Stimulated activated CD4-positive, alpha-beta T cell treated with anti-CD3 and anti-CD28 coated beads, Interleukin-1b, Interleukin-23, amount 100 ng/mL, for 4 hours (primary cell): ENCODE measurements at places on chromosomes 4 and X.

GRCh38 chr4:36332782-36333131 is 51.3 kb downstream of the DTHD1 start:
- no peak for DNase-seq

DNA sequence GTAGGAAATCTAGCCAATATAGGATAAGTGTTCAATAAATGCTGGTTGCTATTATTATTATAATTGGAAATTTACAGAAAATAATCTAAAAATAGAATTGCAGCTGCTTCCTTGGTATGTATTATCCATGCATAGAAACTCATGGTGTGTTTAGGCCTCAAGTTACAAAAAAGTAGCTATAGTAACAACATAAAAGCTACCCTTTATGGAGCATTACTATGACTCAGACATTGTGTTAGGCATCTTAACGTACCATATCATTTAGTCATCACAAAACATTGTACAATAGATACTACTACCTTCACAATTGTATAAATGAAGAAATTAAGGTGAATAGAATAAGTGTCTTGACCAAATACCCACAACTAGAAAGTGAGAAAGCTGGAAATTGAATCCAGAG is 126.9 kb upstream of the NRK start:
- no peak for DNase-seq

DNA sequence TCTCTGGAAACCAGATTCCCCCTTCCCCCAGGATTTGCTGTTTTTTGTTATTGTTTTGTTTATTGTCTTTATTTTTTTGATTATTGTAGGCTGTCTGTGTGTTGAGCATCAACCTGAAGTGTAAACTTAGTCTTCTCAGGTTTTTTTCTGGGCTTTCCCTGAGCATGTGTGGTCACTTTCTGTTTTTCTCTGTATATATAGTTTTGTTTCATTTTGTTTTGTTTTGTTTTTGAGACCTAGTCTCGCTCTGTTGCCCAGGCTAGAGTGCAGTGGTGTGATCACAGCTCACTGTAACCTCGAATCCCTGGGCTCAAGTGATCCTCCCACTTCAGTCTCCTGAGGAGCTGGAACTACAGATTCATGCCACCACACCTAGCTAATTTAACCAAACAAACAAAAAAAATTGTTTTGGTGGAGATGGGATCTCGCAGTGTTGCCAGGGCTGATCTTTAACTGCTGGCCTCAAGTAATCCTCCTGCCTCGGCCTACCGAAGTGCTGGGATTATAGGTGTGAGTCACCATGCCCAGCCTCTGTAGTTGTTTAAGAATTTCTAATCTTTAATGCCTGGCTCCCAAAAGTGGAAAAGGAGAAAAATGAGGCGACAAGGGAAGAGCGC is 9.1 kb downstream of the IL13RA1 start:
- no peak for DNase-seq

GRCh38 chr4:149296503-149296902 is 519.1 kb downstream of the IQCM start:
- DNase-seq: no peak

DNA sequence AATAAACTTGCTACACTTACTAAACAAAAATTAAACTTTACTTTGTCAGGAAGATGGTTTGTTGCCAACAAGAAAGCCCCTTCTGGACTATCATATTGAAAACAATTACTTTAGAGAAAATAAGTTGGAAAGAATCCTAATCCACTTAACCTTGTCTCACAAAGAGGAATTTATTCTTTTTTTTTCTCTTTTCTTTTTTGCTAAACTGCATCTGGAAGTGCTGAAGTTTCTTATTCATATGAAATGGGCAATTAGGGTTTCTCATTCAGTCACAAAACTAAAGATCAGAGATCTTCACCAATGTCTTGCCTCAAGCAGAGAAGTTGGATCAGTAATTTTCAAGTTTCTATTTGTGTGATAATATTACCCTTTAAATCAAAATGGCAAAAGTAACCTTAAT is 234.9 kb upstream of the AMOT start:
- DNase-seq: no peak

DNA sequence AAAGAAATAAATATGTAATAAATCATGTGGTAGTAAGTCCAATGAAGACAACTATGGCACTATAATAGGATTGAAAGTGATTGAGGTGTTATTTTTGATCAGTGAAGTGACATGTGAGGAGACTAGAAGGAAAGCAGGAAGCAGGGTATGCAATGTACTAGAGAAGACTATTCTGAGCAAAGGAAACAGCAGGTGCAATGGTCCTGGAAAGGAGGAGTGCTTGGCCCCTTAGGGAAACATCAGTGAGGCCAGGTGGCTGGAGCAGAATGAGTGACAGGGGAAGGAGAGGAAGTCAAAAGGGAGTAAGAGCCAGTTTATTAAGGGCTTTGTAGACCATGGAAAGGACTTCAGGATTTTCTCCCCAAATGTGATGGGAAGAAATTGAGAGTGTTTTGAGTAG is 207.6 kb upstream of the HCCS start:
- DNase-seq: no peak

GRCh38 chr4:89196745-89197144 is 85.4 kb downstream of the TIGD2 start:
- DNase-seq: no peak

GRCh38 chr4:101142259-101142658 is 205.1 kb downstream of the PPP3CA start:
- no peak for DNase-seq

DNA sequence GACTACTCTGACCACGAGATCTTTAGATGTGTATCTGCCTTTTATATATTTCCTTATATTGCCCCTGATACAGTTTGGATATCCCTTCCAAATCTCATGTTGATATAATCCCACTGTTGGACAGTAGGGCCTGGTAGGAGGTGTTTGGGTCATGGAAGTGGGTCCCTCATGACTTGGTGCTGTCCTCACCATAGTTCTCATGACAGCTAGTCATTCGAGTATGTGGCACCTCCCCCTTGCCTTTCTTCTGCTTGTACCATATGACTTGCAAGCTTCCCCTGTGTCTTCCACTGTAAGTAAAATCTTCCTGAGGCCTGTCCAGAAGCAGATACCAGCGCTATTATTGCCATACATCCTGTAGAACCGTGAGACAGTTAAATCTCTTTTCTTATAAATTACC is 145.3 kb downstream of the ZNF518B start:
- DNase-seq: no peak

- no peak for DNase-seq
These were observed 12.9 kb upstream of the SPP1 start for GRCh38 chr4:87962398-87963146.

GRCh38 chr4:3781193-3781886 is 15.2 kb downstream of the ADRA2C start:
- DNase-seq: no peak

- no peak for DNase-seq
These were observed 1422.0 kb downstream of the ADGRL3 start for GRCh38 chr4:62622089-62622488.

DNA sequence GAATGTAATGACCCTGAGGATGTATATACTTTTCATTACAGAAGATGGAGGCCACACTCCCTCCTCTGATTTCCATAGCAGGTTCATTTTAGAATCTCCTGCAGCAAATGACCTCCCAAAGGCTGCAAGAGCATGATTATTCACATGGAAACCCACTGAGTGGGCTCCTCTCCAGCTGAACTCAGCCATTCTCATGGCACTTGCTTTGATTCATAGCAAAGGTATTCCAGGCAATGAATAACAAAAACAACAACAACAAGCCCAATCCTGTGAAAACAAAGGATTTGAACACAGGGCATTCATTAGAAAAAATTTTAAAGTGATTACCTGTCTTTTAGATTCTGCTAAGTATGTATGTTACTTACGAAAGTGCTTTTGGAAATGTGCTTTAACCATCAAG is 894.0 kb upstream of the FRG1 start:
- DNase-seq: no peak

DNA sequence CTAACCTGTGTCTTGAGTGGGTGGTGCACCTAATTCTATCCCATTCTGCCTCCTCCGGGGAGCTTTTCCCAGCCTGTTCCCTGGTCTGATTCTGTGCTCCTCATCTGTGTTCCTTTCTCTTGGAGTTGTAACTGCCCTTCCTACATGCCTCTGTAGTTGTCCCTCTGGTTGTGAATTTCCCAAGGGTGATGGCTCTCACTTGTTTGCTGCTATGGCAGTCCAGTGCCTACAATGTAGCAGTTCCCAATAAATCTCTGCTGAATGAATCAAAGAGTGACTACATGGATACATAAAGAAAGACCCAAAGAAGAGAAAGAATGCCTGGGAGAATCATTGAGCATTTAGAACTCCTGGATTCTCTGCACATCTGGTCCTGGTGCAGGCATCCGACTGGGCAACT is 141.6 kb downstream of the HS3ST1 start:
- no peak for DNase-seq

- peak; percentile 45 for DNase-seq
These were observed 180.4 kb downstream of the AFAP1 start for GRCh38 chr4:7759216-7759615.

GRCh38 chrX:153339662-153340061 is 5.7 kb downstream of the ZNF275 start:
- DNase-seq: no peak

- no peak for DNase-seq
These were observed 11.8 kb downstream of the ANOS1 start for GRCh38 chrX:8720136-8720535.

DNA sequence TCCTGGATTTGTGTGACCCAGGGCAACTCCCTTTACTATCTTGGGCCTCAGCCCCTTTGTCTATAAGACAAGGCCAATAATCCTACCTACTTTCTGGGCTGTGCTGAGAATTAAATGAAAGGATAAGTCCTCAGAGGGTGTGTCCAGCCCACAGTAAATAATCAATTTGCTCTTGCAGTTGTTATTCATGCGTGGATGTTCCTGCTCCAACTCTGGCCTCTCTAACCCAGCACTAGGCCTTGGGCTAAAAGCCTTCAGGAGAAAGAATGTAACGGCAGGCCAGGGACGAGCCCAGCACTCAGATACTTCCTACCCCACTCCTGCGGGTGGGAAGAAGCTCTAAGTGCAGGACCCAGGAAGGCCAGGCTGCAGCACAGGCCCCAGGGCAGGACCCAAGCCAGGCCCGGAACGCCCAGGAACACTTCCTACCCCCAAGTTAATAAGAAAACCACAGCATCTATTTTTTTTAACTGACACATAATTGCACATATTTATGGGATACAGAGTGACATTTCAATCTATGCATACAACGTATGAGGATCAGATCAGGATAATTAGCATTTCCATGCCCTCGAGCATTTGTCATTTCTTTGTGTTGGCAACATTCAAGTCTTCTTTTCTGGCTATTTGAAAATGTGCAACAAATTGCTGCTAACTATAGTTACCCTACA is 179.6 kb upstream of the RBPJ start:
- DNase-seq: no peak

GRCh38 chr4:159368320-159368719 is 265.4 kb downstream of the RAPGEF2 start:
- DNase-seq: no peak

GRCh38 chr4:139329665-139330200 is 27.5 kb upstream of the NDUFC1 start:
- no peak for DNase-seq

GRCh38 chrX:18613930-18614639 is 57.8 kb downstream of the RS1 start:
- no peak for DNase-seq

DNA sequence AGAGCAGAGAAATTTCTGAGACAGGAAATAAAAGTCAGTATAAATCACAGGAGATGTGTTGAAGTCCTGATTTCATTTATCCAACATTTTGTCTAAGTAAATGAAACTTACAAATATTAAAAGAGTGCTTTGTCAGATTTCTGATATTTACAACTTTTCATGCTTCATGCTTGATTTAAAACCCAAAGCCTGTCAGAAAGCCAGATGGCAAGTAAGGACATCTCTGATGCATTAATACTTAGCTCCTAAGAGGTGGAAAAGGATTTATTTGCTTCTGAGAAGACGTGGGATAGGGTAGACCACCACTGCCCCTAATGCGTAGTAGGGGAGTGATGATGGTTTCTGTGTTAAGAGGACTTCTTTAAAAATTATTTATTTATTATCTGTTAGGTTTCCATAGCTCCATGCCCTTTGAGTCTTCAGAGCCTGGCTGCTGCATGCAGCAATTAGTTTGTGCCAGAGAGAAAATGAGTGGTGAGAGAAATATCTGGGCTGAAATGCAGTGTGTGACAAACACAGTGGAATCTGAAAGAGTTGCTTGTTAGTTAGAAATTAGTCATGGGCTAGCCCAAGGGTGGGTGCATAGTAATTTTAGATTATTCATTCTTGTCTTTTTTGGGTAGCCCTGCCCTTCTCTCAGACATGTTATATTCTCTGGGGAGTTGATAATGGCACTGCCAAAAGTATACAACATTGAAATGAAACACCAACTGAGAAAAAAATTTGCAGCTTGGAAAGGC is 333.8 kb downstream of the C4orf33 start:
- no peak for DNase-seq

DNA sequence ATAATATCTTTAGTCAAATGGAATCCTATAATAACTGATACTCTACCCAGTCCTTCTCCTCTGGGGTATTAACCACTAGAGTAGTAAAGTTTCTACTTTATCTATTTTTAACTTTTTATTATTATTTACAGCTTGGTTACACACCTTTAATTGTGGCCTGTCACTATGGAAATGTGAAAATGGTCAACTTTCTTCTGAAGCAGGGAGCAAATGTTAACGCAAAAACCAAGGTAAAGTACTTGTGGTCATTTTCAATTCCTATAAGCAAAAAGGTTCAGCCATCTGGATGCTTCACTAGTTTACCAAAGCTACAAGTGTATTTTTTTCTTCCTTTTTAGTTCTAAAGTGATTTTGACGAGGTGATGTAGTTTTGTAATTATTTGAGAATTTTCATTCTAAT is 238.8 kb downstream of the ANK2 start:
- DNase-seq: no peak

DNA sequence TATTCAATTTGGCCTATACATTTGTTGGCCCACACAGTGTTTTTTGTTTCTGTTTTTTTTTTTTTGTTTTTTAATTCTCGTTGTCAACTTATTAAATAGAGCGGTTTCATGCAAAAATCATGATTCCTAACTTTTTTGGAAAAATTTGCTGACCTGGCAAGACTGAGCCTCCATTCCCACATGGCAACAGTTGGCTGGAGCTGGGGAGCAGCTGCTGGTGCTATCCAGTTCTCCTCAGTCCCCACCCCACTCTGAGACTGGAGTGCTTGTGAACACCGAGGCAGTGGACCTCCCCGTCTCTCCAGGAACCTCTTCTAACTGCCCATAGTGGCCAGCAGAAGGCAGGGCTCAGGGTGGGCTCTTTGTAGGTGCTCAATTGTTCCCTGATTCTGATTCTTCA is 95.7 kb upstream of the OTUD4 start:
- DNase-seq: no peak

- no peak for DNase-seq
These were observed 86.2 kb downstream of the PHEX start for GRCh38 chrX:22118161-22118830.

- no peak for DNase-seq
These were observed 144.9 kb downstream of the FBXO8 start for GRCh38 chr4:174138616-174139015.

GRCh38 chr4:147078875-147079658 is 133.4 kb upstream of the TTC29 start:
- no peak for DNase-seq

- no peak for DNase-seq
These were observed 4.9 kb downstream of the GSX2 start for GRCh38 chr4:54104907-54105306.
